ENCODE measurements at places on chromosomes 12 and 14.

- no peak for DNase-seq
Measured at GRCh38 chr14:73462815-73463214, 4.5 kb upstream of the NUMB start.

DNA sequence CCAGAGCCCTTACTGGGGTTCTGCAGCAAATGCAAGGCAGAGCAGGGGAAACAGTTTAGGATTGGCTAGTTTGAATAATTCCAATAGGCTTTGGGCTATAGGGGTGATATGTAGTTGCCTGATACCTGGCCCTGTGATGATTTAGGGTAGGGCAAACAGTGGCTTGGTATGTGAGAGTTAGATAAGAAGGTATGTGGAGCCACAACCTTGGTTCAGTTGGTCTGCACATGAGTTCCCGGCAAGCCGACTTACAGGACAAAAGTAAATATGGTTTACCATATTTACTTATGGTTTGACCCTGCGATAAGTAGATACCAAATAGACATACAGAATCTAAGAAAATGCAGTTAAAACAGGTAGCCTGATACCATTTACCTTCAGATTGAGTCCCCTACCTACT, 8.3 kb upstream of the CAPRIN2 start:
- DNase-seq: no peak

GRCh38 chr12:4273652-4274395, at the start of gene CCND2:
TSS of gene CCND2 (plus strand) at chr12:4273762. CDS start at chr12:4274041, 279 bp downstream.
- peak; percentile 67 for DNase-seq

DNA sequence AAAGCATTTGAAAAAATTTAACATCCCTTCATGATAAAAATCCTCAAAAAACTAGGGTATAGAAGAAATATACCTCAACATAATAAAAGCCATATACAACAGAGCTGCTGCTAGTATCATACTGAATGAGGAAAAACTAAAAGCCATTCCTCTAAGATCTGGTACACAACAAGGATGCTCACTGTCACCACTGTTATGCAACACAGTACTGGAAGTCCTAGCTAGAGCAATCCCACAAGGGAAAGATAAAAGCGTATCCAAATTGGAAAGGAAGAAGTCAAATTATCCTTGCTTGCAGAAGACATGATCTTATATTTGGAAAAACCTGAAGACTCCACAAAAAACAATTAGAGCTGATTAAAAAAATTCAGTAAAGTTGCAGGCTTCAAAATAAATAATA, 114.9 kb downstream of the HELB start:
- no peak for DNase-seq

GRCh38 chr12:91183551-91183950, 934 bp upstream of the DCN start:
- no peak for DNase-seq

GRCh38 chr14:58150243-58150805, 1.7 kb downstream of the ARMH4 start:
- no peak for DNase-seq

GRCh38 chr14:75182821-75183220, 6.4 kb upstream of the TMED10 start:
- peak; percentile 48 for DNase-seq

DNA sequence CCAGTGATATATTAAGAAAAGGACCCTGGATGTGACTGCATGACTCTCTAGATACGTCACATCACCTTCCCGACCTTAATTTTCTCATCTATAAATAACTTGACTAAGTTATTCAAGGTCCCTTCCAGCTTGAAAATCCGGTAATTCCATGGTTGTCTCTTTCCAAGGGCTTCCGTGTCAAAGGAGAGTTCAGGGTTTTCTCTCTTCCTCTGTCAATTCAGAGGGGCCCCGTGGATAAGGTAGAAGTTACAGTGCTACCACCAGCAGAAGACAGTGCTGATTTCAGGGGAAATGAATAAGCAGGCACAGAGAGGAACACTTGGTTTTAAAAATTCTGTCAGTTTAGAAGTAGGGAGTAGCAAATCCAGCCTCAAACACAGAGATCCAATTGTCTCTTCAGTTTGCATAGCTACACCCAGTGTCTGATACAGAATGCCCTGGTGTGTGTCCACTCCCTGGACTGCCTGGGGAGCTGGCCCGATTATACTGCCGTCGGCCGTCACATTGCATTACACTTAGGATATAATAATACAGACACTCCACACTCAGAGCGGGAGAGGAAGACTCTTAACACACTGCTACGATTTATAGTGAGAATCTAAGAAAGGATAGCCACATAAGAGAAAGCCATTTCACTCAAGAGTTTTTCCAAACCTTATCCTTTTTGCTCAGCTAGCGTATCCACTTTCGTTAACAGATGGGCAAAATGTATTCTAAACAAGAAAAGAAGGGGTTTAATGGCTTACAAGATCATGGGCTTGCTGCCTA, 54.7 kb upstream of the GTF2A1 start:
- DNase-seq: no peak

DNA sequence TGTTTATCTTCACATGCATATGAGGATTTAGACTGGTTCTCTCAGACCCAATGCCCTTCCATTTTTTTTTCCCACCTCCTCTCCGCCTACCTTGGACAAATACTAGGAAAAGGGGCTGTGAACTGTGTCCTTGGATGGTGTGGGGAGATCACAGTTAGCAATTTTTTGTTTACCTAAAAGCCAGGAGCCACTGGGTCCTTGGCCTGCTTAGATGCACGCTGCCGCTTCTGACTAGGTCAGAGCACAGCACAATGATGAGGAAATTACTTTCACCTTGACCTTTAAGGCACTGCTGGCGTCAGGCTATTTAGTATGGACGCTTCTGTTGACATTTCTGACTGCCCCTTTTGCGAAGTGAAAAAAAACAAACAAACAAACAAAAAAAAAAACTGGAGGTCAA, 1.9 kb downstream of the CCDC38 start:
- DNase-seq: no peak

- peak; percentile 81 for DNase-seq
Measured at GRCh38 chr12:111024205-111024801, 103.9 kb upstream of the MYL2 start.

DNA sequence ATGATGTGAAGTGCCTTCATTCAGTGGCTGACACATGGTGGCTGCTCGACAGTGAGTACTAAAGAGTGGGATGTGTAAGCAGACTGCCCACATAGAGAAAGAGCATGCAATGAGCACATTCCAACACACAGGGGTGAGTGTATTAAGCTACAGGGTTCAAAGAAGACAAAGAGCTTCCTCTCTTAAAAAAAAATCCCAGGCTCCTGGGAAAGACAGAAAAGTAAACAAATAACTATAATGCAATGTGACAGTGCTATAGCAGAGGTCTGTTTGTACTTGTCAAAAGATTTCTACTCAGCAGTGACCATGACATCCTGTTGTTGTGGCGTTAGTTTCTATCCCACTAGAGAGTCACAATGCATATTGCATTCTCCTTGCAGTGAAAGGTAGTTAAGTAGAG, 12.4 kb upstream of the PCNX1 start:
- peak; percentile 81 for DNase-seq

- DNase-seq: no peak
Measured at GRCh38 chr12:48991247-48992050, 7.7 kb downstream of the DDN start.

DNA sequence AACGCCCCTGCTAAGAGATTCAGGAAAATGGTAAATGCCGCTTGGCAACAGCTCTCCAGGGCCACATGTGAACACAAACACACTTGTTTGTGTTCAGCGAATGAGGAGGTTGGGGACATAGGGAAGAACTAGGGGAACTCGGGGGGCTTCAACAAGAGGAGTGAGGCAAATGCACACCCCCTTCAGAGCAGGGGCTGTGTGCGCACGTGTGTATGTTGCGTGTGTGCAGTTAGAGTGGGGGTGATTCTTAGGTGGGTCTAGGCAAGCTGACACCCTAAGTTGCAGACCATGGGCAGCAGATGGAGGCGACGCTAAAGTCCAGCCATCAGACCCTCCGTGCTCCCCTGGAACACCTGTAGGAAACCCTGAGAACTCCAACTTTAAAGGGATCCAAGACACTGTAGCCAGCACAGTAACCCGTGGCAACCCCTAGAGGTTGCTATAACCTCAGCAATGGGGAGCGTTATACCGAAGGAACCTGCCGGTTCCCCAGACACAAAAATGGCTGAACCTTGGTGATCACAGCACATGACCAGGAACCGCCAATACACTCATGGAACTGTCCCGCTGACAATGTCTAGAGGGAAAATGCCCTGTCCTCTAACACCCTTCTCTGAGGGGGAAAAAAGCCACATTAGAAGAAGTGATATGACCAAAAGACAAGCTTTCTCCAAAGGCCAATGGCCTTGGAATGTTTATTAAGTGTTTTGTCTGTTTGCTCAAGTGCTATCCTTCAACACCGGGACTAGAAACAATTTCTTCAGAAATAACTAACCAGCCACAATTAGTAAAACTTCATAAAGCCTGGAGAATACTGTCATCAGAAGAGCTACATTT, 86.5 kb upstream of the CEP83 start:
- peak; percentile 25 for DNase-seq

- DNase-seq: peak; percentile 89
Measured at GRCh38 chr12:751192-751998, 984 bp upstream of the WNK1 start.

- no peak for DNase-seq
Measured at GRCh38 chr12:8011331-8011730, 21.2 kb upstream of the FOXJ2 start.

DNA sequence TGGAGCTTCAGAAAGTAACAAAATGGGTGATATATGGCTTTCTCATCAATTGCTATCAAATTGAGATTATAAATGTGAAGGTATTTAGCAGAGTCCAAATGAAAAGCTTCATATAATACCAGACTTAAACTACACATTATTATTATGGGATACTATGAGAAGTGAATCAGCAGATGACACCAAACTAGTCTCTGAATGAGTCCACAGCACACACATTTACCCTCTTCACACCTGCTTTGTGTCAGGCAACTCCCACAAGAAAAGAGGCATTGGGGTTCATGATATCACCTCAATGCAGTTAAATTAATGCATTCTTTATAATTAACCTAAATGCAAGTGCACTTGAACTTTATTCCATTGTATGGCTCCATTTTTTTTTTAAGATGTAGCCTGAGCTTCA, 330.5 kb downstream of the BCL11B start:
- no peak for DNase-seq

- DNase-seq: no peak
Measured at GRCh38 chr14:101047326-101047725, 143.8 kb upstream of the RTL1 start.
